ENCODE measurements at places on chromosomes 2 and 18.

- DNase-seq: no peak
These were observed 26.4 kb downstream of the CELF4 start for GRCh38 chr18:37539236-37539635.

GRCh38 chr2:133255360-133255759 lies 312.9 kb downstream of the NCKAP5 start:
- DNase-seq: no peak

- peak; percentile 50 for DNase-seq
These were observed 80.3 kb downstream of the DYNAP start for GRCh38 chr18:54671291-54671881.

- peak; percentile 77 for DNase-seq
These were observed 23.3 kb downstream of the KLF7 start for GRCh38 chr2:207142461-207142860.
